ENCODE measurements at places on chromosomes 12 and 14.
A peak's percentile ranks its signal among the peaks of the same experiment; 100 is the strongest.

DNA sequence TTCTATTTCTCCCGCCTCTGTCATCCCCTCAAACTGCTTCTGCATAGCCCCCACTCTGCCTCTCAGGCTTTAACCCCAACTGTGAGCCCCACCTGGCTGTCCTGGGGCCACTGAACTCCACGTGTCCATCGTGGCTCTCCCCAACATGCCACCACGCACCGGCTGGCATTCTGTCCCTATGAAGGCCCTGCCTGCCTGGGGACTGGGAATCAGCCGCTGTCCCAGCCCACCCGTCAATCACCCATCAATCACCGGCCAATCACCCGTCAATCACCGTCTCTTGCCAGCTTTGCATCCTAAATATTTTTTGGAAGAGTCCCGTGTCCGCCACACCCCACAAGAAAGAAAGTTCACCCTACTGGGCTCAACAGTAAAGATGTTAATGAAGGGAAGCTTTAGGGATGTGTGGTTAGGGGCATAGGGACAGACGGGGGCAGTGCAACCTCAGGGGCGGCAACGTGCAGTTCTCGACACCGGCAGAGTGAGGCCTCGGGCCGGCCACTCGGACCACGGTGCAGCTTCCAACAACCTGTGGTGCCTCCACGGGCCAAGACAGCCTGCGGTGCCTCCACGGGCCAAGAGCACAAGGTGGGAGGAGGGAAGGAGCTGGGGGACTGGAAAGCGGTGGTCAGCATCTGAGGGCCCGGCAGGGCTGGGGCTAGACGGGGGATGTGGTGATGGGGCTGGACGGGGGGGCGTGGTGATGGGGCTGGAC lies 85.6 kb downstream of the GALNT9 start:
- no peak for DNase-seq

- no peak for DNase-seq
Measured at GRCh38 chr14:81557146-81557545, 23.5 kb upstream of the SEL1L start.

DNA sequence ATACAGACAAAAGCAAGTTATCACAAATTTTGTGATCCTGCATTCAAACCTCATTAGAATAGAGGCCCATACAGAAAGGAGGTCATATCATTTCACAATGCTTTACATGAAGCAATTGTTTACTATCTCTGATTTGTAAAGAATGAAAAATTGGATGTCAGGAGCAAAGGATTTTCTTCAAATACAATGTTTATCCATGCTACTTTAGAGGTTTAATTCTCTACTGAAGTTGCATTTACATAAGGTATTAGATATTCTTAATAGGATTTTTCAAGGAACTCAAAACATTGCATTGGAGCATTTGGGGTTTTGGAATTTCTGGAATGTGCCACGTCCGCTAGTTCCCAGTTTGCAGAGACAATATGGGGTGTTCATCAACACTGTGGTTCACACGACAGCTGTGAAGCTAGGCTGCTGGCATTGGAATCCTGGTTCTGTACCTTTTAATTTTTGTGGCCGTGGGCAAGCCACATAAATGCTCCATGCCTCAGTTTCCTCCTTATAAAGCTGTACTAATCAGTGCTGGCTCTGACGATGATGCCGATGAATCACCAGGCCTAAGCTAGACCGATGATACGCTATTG lies 174.8 kb downstream of the APAF1 start:
- no peak for DNase-seq

- DNase-seq, result no peak
Measured at GRCh38 chr12:64611341-64612284, 1.3 kb downstream of the RASSF3 start.

DNA sequence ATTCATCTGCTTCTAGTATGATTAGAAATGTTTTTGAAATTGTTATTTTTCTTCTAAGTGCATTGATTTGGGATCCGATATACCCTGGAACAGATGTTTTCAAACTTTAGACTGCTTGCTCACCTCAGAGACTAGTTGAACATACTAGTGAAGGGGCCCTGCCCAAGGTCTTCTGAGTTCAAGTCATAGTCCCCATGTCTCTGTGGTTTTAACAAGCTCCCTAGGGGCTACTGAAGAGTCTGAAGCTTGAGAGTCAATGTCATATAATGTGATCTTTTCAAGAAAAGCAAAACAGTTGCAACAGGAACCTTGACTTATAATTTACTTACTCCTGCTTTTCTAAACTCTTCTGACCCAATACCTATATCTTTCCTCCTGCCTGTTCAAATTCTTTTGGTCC lies 7.5 kb upstream of the UBE2N start:
- DNase-seq, result no peak

- DNase-seq, result no peak
Measured at GRCh38 chr12:80058586-80058985, 40.8 kb upstream of the OTOGL start.

DNA sequence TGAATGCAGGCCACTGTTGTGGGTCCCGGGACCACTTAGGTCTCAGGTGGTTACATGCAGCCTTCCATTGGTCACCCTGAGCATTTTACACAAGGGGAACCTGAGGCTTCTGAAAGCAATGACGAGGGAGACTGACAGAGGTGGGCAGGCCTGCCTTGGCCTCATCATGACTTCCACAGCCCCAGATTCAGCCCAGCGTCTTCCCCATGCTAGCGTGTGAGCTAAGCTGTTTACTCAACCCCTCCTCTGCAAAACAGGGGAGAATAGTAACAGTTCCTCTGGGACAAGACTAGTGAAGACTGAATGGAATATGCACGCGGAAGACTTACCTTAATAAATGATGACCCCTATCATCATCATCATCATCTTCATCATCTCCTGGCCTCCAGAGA lies 46.8 kb downstream of the VWF start:
- no peak for DNase-seq

GRCh38 chr14:72876710-72877063 lies 17.2 kb downstream of the DPF3 start:
- DNase-seq, result no peak

- DNase-seq, result no peak
Measured at GRCh38 chr14:100620255-100621100, 33.3 kb upstream of the BEGAIN start.

GRCh38 chr12:111842556-111843396 lies 748 bp downstream of the MAPKAPK5 start:
- no peak for DNase-seq

DNA sequence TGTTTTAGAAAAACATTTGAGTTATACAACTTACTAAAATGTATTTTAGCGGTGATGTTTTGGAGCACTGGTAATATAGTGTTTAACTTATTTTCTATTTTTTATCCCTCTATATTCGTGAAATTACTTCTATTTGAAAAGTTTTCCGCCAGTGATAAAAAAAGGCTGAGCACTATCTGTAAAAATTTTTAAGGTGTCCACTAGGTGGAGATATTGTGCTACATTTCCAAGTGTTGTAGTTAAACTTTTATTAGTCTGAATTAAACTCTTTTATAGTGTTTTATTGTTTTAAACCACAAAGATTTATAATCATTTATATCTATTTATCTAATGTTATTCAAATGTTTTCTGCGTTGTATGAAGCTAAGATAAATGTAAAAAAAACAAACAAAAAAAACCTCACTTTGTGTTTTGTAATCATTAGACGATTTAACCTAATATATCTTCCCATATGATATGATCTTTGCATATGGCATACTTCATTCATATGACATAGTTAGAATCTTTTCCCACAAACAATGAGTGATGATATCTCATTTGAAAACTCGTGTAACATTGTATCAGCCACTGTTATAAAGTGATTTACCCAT lies 11.8 kb downstream of the ALG10B start:
- peak; percentile 19 for DNase-seq

- no peak for DNase-seq
Measured at GRCh38 chr12:111072299-111072698, 151.9 kb upstream of the MYL2 start.

DNA sequence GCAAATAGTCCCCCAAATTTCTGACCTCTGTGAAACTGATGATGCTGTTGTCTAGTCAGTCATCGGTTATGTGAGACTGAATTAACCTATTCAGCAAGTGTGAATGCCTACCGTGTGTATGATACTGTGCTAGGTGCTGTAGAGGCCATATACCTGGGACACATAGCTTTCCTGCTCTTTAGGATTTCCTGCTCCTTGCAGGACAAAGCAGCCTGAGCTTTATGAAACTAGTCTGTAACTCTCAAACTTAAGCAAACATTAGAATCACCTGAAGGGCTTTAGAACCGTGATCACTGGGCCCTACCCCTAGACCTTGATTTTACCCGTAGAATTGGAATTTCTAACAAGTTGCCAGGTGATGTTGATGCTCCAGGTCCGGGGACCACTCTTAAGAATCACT lies 6.9 kb downstream of the MARK3 start:
- DNase-seq, result no peak

DNA sequence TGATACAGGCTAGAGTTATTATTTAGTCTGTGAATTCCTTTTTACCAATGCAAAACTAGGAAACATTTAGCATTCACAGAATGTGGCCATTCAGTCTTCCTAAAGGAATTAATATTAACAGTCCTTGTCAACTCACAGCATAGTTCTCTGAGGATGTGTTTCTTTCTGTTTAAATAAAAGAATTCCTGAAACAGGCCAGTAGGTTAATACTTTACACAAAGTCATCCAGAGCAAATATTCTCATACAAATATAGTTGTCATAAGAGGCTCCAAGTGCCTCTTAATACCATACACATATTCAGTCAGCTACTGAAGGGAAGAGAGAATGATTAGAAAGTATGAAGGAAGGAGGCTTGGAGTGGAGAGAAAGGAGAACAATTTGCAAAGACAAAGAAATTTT lies 120.1 kb downstream of the LMNTD1 start:
- DNase-seq, result no peak

DNA sequence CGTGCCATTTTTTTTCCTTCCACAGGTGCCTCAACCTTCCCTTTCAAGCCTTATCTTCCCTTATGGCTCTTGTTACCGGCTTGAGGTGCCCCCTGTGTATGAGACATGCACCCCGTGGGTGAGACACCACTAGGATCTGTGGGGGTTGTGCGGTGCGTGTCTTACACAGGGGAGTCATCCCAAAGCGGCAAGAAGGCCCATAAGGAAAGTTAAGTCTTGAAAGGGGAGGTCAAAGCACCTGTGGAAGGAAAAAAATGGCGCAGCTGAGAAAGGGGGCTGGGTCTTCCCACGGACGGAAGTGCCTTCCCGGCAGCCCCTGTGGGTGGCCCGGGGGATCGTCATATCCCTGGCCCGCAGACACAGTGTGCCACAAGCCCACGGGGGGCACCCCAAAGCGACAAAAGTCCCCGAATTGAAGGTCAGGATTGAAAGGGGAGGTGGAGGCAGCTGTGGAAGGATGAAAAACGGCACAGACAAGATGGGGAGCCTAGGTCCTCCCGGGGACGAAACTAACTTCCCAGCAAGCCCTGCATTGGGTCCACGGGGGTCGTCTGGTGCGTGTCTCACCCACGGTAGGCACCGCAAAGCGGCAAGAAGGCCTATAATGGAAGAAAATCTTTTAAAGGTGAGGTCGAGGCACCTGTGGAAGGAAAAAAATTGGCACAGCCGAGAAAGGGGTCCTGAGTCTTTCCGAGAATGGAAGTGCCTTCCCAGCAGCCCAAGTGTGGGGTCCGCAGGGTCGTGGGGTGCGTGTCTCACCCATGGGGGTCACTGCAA lies 273.3 kb downstream of the ALG10 start:
- no peak for DNase-seq

- peak; percentile 96 for DNase-seq
Measured at GRCh38 chr12:98644712-98645571, at the start of the genes APAF1 and IKBIP. APAF1 (plus strand) TSS chr12:98645290; CDS start chr12:98648360, 3,070 bp downstream. IKBIP (minus strand) TSS chr12:98644788; CDS start chr12:98644701, 87 bp downstream.

DNA sequence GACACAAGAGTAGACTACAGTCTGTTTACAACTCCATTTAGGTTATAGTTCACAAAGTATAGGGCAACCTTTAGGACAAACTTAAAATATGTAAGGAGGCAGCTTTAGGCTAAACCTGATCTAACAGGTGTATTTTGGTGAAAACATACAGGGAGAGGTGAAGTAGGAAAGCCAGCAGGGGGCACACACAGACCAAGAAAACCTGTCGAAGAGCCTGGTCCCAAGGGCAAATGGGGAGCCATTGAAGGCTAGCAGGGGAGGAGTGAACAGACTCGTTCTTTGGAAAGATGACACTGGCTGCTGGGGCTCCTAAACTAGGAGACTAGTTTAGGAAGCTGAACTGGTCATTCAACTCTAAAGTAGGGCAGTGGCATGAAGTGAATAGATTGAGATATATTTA lies 138.8 kb upstream of the WSCD2 start:
- DNase-seq, result no peak

- peak; percentile 21 for DNase-seq
Measured at GRCh38 chr14:21987937-21988336, 314.3 kb upstream of the OR4E1 start.

DNA sequence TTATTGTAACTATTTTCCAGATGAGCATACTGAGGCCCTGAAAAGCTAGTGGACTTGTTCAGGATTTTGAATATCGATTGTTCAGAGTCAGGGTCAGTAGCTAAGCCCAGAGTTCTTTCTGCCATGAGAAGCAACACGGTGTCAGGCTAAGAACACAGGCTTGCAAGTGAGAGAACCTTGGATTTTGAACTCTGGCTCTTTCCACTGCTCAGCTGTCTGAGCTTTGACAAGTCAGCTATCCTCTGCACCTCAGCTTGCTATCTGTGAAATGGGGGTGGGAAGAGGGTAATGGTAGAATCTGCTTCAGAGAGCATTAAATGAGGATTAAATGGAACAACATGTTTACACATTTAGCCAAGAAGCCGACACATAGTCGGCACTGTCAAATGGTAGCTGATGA lies 157.2 kb downstream of the SAMD4A start:
- DNase-seq, result no peak

- no peak for DNase-seq
Measured at GRCh38 chr12:66683073-66683472, 4.2 kb upstream of the GRIP1 start.

- no peak for DNase-seq
Measured at GRCh38 chr12:57063991-57064685, 14.2 kb upstream of the MYO1A start.

- DNase-seq, result no peak
Measured at GRCh38 chr12:15754233-15754632, 35.0 kb downstream of the EPS8 start.

DNA sequence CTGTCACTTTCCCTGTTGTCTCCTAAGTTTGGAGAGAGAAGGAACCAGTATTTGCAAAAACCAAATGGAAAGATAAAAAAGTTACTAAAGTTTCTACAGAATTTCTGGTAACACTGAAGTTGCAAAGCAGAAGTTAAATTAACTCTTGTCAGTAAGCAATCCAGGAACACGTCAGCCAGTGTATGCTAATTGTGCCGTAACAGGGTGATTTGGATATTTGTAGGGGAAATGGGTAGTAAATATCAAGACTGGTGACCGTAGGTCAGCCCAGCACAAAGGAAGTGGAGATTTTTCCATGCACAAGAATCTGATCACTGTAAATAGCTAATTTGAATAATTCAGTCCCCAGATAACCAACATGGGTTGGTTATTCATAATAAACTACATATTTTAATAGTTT lies 2.3 kb downstream of the CDKN1B start:
- no peak for DNase-seq
